ENCODE measurements at places on chromosomes 6 and 20. TPM values are rescaled to one million over a fixed set of nuclear protein-coding genes. Genes with fewer than 3 reads are reported as not detected.

GRCh38 chr20:11686195-11686594, 231.5 kb upstream of the BTBD3 start:
- DNase-seq: no peak

DNA sequence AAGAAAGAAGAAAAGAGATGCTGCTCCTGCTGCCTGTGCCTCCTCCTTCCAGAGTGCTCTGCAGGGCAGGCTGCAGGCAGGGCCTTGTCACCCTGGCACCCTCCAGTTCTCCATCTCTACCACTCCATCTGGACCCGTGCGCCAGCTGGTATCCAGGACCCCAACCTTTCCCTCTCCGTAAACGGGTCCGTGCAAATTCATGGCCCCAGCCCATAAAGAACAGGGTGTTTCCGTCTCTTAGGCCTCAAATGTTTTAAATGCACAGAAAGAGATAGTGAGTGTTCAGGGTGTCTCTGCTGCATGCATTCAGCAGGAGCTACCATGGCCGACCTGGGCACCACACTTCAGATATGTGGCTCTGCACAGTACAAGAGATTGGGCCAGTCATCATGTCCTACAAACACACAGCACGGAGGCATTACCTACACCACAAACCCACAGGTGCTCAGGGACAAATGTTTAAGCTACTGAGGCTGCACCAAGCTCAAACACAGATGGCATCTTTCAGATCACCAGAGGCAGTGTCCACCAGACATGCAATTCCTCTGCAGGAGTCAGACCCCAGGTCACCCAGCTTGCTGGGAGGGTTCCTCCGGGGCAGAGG, 258.1 kb downstream of the DLL1 start:
- no peak for DNase-seq

The CCN2 gene
- 40.1 TPM for total RNA-seq

GRCh38 chr6:105791179-105791578, 295.0 kb upstream of the PRDM1 start:
- no peak for DNase-seq

DNA sequence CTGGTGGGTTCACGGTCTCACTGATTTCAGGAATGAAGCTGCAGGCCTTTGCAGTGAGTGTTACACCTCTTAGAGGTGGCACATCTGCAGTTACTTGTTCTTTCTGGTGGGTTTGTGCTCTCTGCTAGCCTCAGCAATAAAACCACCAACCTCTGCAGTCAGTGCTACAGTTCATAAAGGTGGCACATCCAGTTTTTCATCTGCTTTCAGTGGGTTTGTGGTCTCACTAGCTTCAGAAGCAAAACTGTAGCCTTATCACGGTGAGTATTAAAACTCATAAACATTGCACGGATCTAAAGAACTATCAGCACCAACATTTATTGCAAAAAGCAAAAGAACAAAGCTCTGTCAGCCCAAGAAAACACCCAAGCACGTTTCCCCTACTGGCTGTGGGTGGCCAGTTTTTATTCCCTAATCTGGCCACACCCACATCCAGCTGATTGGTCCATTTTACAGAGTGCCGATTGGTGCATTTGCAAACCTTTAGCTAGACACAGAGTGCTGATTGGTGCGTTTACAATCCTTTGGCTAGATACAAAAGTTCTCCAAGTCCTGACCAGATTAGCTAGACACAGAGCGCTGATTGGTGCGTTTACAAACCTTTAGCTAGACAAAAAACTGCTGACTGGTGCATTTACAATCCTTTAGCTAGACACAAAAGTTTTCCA, 3.4 kb upstream of the TMEM14C start:
- DNase-seq: no peak

DNA sequence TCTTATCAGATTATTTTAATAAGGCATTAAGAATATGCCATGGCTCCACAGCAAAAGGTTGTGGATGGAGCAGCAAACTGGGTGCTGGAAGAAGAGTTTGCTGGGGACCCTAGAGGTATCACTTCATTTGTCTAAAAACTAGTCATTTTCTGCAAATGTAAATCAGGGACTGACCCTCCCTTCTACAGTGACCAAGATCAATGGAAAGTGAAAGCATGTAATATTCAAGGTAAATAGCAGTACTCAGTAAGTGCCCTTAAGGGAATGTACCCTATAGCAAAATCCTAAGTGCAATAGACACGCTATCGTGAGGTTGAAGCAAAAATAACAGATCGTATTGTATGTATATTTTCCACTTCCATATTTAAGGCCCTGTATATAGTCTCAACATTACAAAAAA, 38.7 kb downstream of the TRDN start:
- no peak for DNase-seq

DNA sequence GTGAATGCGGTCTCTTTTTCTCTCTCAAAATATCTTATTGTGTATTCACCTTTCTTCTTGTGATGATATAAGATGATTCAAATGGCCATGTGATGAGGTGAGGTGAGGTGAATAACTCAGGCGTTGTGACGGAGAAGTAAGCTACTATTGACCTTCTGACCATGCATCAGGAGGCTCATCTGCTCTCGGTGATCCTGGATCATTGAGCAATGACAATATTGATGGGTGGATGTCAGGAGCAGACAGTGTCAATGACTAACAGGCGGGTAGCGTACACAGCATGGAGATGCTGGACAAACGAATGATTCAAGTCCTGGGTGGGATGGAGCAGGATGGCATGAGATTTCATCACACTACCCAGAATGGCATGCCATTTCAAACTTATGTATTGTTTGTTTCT, 119.6 kb downstream of the PXDC1 start:
- no peak for DNase-seq

The AVP gene
- not detected for total RNA-seq

The EMILIN3 gene
- 1.2 TPM for total RNA-seq

DNA sequence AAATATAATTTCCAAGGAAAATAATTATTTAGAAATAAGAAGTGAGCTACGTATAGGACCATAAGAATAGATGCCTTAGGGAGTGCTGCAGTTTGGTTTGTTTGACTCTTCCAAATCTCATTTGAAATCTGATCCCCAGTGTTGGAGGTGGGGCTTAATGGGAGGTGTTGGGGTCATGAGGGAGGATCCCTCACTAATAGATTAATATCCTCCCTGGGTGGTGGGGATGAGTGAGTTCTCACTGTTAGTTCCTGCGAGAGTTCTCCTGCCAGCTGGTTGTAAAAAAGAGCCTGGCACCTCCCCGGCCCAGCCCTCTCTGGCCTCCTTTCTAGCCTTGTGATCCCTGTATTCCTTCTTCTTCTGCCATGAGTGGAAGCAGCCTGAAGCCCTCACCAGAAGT, 69.3 kb downstream of the RCAN2 start:
- no peak for DNase-seq

DNA sequence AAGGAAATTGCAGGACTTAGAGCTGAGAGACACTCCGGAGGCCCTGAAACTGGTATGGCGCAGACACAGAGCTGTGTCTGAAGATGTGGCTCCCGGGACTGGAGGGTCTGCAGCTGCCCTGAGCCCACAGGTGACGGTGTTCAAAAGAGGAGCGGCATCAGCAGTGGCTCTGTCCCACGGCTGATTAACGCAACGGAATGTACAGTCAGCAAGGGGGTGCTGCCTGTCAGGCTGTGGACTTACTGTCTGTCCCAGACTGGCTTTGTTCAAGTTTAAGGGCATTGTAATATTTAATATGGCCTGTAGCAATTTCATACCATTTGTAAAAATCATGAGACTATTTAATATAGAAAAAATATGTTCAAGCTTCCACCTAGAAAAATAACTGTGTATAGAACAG, 228.0 kb upstream of the TAB2 start:
- DNase-seq: no peak

DNA sequence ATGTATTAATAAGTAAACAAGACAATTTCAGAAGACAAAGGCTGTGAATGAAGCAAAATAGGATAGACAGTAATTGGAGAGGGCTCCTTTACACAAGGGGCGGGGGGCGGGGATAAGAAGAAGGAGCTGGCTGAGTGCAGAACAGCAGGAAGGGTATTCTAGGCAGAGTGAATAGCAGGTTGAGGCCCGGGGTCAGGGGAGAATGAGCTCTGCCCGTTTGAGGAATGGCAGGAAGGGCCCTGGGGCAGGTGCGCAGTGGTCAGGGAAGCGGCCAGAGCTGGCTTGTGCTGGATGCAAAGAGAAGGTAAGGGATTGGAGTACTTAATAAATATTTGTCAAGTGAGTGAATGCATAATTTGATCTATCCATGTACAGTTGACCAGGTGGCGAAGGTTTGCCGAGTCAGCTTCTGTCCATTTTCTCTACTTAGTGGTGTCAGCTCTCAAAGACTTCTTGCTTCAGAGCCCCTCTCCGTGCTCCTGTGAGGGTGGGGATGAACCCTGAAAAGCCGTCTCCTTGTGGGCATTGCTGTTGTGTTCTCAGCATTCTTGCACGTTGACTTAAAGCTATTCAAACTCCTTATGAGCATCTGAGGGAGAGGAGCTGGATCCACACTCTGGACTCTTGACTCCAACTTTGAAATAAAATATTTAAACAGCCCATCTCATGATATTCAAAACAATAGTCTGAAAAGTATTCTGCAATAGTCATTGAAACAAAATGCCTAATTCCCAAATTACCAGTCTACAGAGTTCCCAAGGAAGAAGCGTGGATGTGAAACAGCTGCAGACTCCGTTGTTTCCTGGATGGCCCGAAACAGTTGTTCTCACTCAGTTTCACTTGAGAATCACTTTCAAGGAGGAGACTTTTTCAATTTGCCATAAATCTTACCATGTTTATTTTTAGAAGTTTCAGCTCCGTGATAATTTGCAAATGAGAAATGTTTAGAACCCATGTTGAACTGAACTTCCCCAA, 105.1 kb downstream of the EDN3 start:
- no peak for DNase-seq

The DEFB132 gene
- not detected for total RNA-seq

The RIPK1 gene
- total RNA-seq: 15.4 TPM

GRCh38 chr6:84417260-84417659, 189.8 kb upstream of the CEP162 start:
- no peak for DNase-seq

DNA sequence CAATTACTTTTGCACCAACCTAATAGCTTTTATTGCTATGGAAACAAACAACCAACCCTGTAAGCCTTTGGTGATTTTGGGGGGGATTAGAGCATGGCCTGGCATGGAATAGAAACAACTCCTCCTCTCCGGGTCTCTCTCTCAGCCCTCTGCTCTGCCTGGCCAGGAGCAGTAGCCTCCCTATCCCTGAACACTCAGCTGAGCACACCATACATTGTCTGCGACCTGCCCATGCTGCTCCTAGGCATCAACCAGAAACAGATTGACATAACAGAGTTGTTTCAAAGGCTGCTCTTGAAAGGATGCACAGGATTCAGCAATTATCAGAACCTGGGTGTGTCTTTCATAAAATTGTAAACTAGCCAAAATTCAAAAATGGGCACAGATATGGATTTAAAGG, 29.8 kb upstream of the SMIM28 start:
- DNase-seq: no peak
